ENCODE measurements at places on chromosomes 12 and 14.

DNA sequence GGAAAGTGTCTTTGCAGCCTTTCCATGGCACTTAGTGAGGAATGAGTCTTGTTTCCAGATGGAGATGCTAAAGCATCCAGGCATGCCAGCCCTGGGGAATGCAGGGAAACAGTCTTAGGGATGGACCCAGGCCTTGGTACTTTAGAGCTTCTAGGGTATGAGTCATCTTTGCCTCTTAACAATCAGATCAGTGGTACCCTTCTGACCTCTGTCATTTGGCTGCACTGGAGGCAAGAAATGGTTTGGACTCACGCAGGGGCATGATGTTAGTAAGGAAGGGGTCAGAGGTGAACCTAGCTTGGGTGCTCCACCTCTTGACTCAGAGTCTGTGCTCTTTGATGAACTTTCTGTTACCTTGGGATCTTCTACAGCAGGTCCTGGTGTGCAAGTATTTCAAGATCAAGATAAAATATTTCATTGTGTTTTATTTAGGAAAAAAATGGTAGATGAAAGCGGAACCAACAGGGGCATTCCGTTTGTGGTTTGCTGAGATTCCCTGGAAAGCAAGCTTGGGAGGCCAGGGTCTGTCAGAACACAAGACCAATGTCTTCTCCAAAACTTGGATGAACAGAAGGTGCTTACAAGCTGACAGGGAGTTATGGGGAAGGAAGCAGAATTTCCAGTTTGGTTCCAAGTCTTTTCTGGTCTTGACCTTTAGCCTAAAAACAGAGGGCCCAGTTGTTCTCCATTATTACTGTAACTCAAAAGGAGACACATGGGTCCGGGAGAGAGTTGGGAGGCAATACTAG, 216.2 kb downstream of the ZFP36L1 start:
- DNase-seq = no peak

DNA sequence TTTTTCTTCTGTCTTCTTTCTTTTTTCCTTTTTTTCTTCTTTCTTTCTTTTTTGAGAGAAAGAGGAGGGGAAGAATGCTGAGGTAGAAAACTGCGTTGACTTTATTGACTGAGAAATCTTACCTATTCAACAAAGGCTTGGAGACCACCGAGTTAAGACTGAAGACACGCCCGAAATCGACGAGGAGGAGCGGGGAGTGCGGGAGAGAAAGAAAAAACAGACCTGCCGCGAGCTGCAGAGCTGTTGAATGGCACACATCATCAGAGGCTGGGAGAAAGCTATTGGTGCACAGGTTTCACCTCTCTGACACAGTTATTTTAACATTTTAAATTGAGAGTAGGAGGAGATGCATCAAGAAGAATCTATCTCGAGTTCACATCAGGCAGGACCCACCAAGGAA, 5.1 kb downstream of the ASCL1 start:
- no peak for DNase-seq

GRCh38 chr14:83164016-83164415, 1630.4 kb upstream of the SEL1L start:
- peak; percentile 21 for DNase-seq

DNA sequence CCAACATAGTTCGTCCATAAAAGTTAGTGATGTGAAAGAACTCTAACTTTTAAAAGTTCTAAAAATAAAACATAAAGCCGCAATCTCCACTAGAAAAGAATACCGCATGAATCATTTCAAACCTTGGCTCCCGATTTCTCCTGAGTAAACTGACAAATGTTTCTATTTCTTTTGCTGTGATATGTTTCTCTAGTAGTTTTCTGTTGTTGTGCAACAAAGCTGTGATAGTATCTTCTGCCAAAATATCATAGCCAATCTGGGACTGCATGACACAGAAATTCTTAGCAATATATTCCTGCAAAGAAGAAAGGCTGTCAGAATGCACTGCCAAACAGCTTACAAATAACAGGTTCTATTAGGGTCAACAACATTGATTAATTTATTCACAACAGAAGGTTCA, 174.0 kb downstream of the ITPR2 start:
- no peak for DNase-seq

All from HFF-Myc (cell line).